ENCODE measurements at places on chromosomes 5 and 9. TPM values are rescaled to one million over a fixed set of nuclear protein-coding genes. Genes with fewer than 3 reads are reported as not detected.
A peak's percentile ranks its signal among the peaks of the same experiment; 100 is the strongest.

The TPM2 gene
- total RNA-seq: 36.9 TPM

The SPATA6L gene
- 1.0 TPM for total RNA-seq

The GPR151 gene
- not detected for total RNA-seq

The SV2C gene
- 0.03 TPM for total RNA-seq

The PCDHB8 gene
- total RNA-seq: not detected

The LVRN gene
- total RNA-seq: not detected

The GDA gene
- not detected for total RNA-seq

The HRH2 gene
- total RNA-seq: 29.0 TPM

DNA sequence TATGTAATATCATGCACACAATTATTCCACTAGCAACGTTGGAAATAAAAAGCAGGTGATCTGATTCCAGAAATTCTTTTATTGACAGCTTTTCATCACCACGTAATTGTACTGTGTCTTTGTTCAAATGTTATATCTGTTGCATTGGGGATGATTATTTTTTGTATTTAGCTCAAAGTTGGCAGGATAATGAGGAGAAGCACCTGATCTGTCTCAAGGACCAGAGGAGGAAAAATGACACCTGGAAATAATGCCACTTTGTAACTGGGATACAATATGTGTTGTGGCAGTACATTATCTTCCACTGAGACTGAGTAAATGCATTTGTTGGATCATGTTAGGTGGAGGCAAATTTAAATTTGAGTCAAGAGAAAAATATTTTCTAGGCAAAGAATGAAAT lies 1298.8 kb upstream of the CDH6 start:
- H3K4me1 ChIP-seq: no peaks in the 10 kb centered on the region
- no peak overlapping the region for H3K4me3 ChIP-seq
- no peak overlapping the region for H3K27ac ChIP-seq

DNA sequence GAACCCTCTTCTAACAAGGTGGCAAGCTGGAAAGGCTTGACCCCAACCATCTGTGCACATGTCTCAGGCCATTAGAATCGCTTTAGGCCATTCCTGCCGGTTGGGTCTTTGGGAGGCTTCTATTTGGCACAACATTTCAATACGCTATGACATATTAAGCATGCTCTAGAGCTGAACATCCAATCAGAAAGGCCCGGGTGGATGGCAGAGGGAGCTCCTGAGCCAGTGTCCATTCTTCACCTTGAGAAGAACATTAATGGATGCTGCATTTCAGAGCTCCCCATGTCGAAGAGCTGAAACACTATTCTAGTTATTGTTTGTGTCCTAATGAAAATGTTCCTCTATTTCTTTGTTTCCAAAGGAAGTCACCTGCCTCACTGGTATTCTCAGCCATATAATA lies 12.8 kb downstream of the SPATA9 start:
- H3K27me3 ChIP-seq: peaks cover 6% of the 10 kb centered on the region
- H3K4me3 ChIP-seq: no peak overlapping the region
- H3K4me1 ChIP-seq: peaks cover 2% of the 10 kb centered on the region
- H3K27ac ChIP-seq: no peak overlapping the region
- DNase-seq: no peak
- no peaks in the 10 kb centered on the region for H3K36me3 ChIP-seq

- no peak overlapping the region for H3K27ac ChIP-seq
- no peaks in the 10 kb centered on the region for H3K27me3 ChIP-seq
- no peaks in the 10 kb centered on the region for H3K36me3 ChIP-seq
- DNase-seq: no peak
- no peak overlapping the region for H3K4me3 ChIP-seq
Measured at GRCh38 chr5:9953691-9954090, 296.0 kb downstream of the ATPSCKMT start.

DNA sequence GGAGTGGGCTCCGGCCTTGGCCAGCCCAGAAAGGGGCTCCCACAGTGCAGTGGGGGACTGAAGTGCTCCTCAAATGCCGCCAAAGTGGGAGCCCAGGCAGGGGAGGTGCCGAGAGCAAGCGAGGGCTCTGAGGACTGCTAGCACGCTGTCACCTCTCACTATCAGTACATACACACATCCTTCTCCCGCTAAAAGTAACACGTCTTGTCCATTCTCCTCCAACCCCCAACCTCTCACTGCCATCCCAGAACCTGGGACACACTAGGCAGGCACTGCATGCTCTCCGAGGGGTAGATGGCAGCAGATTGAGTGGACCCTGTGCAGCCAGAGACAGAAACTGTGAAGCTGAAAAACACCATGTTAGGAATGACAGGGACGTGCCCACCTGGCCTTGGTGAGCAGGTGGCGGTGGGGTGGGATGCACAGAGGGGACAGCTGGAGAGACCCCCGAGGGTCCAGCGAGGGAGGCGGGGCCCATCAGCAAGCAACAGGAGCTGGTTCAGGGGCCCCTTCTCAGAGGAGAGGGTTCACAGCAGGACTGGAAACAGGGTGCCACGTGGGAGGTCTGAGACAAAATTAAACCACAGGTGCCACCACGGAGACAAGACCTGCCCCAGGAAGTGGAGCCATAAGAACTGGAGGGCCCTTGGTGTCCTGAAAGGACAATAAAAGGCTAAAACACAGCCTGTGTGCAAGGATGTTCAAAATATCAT lies 16.9 kb downstream of the SEMA4D start:
- H3K27ac ChIP-seq: peak overlapping the region; percentile 93
- DNase-seq: no peak
- H3K4me1 ChIP-seq: peaks cover 87% of the 10 kb centered on the region
- H3K4me3 ChIP-seq: peak overlapping the region; percentile 86
- H3K36me3 ChIP-seq: peaks cover 63% of the 10 kb centered on the region
- H3K27me3 ChIP-seq: no peaks in the 10 kb centered on the region

- H3K4me3 ChIP-seq: no peak overlapping the region
- no peaks in the 10 kb centered on the region for H3K4me1 ChIP-seq
- DNase-seq: no peak
- H3K36me3 ChIP-seq: no peaks in the 10 kb centered on the region
- no peak overlapping the region for H3K27ac ChIP-seq
Measured at GRCh38 chr9:116342061-116342460, 188.5 kb downstream of the PAPPA start.

- no peak overlapping the region for H3K4me3 ChIP-seq
- no peaks in the 10 kb centered on the region for H3K27me3 ChIP-seq
Measured at GRCh38 chr5:79481574-79481973, 32.4 kb downstream of the HOMER1 start.

DNA sequence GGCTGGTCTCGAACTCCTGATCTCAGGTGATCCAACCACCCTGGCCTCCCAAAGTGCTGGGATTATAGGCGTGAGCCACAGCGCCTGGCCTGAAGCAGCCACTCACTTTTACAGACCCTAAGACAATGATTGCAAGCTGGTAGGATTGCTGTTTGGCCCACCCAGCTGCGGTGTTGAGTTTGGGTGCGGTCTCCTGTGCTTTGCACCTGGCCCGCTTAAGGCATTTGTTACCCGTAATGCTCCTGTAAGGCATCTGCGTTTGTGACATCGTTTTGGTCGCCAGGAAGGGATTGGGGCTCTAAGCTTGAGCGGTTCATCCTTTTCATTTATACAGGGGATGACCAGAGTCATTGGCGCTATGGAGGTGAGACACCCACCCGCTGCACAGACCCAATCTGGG lies 1.5 kb downstream of the CA9 start:
- peaks cover 30% of the 10 kb centered on the region for H3K27me3 ChIP-seq
- H3K4me3 ChIP-seq: peak overlapping the region; percentile 76
- peak overlapping the region; percentile 25 for H3K27ac ChIP-seq
- no peaks in the 10 kb centered on the region for H3K36me3 ChIP-seq

GRCh38 chr5:107395632-107396350 lies 274.9 kb downstream of the EFNA5 start:
- H3K4me3 ChIP-seq: no peak overlapping the region
- peaks cover 13% of the 10 kb centered on the region for H3K27me3 ChIP-seq
- H3K4me1 ChIP-seq: no peaks in the 10 kb centered on the region
- no peak overlapping the region for H3K27ac ChIP-seq
- H3K36me3 ChIP-seq: no peaks in the 10 kb centered on the region

DNA sequence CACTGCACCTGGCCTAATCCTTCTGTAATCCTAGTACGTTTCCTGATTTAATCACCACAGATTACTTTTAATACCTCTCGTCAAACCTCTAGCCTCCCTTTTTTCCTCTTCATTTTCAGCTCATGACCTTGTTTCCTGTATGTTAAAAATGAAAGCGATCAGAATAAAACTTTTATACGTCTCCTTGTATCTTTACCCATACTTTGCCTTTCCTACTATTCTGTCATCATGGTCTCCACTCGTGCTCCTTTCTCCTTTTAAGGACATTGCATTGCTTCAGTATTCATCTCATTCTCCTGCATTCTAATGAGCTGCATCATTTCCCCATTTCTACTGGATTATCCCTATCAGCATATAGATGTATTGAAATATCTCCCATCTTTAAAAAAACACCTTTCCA lies 8.5 kb downstream of the CDC42SE2 start:
- peaks cover 23% of the 10 kb centered on the region for H3K36me3 ChIP-seq
- peak overlapping the region; percentile 91 for H3K27ac ChIP-seq
- H3K27me3 ChIP-seq: no peaks in the 10 kb centered on the region
- H3K4me3 ChIP-seq: peak overlapping the region; percentile 82
- peaks cover 56% of the 10 kb centered on the region for H3K4me1 ChIP-seq
- no peak for DNase-seq

- DNase-seq: no peak
- H3K27me3 ChIP-seq: peaks cover 23% of the 10 kb centered on the region
- no peak overlapping the region for H3K4me3 ChIP-seq
- peaks cover 4% of the 10 kb centered on the region for H3K4me1 ChIP-seq
Measured at GRCh38 chr9:36164372-36164771, 4.8 kb upstream of the CCIN start.

DNA sequence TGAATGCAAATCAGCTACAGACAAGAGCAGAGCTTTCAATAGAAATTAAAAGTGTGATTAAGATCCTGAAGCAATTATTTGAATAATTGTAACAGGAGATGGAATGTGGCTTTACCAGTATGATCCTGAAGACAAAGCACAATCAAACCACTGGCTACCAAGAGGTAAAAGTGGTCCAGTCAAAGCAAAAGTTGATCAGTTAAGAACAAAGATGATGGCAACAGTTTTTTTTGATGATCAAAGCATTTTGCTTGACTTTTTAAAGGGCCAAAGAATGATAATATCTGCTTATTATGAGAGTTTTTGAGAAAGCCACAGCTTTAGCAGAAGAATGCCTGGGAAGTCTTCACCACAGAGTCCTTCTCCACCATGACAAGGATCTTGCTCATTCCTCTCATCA lies 409.2 kb downstream of the CSNK1G3 start:
- no peaks in the 10 kb centered on the region for H3K27me3 ChIP-seq
- H3K4me3 ChIP-seq: no peak overlapping the region
- no peak for DNase-seq
- H3K27ac ChIP-seq: no peak overlapping the region
- H3K36me3 ChIP-seq: no peaks in the 10 kb centered on the region

- H3K36me3 ChIP-seq: no peaks in the 10 kb centered on the region
- peaks cover 1% of the 10 kb centered on the region for H3K4me1 ChIP-seq
- no peak overlapping the region for H3K4me3 ChIP-seq
- peaks cover 2% of the 10 kb centered on the region for H3K27me3 ChIP-seq
- DNase-seq: no peak
- no peak overlapping the region for H3K27ac ChIP-seq
Measured at GRCh38 chr5:77816686-77817085, 40.5 kb upstream of the TBCA start.

- H3K4me3 ChIP-seq: no peak overlapping the region
- H3K36me3 ChIP-seq: no peaks in the 10 kb centered on the region
- no peaks in the 10 kb centered on the region for H3K4me1 ChIP-seq
- H3K27me3 ChIP-seq: peaks cover 2% of the 10 kb centered on the region
Measured at GRCh38 chr5:149388498-149389190, 9.6 kb upstream of the IL17B start.

- peaks cover 16% of the 10 kb centered on the region for H3K27me3 ChIP-seq
- H3K4me3 ChIP-seq: no peak overlapping the region
- no peak overlapping the region for H3K27ac ChIP-seq
- no peak for DNase-seq
- H3K4me1 ChIP-seq: no peaks in the 10 kb centered on the region
- H3K36me3 ChIP-seq: no peaks in the 10 kb centered on the region
Measured at GRCh38 chr5:139863361-139863760, 67.8 kb downstream of the PSD2 start.

DNA sequence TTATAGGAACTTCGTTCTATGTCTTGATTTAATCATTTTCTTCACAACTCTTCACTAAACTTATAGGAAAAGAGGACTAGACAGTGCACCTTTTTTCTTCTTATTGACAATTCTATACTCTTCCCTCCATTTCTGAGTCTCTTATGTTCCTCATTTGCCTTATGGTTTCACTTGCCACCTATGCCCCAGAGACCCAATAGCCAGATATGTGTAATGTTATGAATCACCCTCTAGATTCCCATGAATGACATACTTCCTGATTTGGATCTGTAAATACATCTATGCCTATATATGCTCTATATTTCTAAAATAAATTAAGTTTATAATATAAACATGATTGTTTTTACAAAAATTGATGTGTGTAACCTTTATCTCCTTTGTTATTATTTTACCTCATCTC lies 514.1 kb upstream of the MEF2C start:
- H3K27ac ChIP-seq: no peak overlapping the region
- no peak overlapping the region for H3K4me3 ChIP-seq
- no peaks in the 10 kb centered on the region for H3K27me3 ChIP-seq

GRCh38 chr9:135610290-135611141 lies 28.8 kb downstream of the GLT6D1 start:
- H3K27me3 ChIP-seq: peaks cover 3% of the 10 kb centered on the region
- H3K4me3 ChIP-seq: no peak overlapping the region
- no peaks in the 10 kb centered on the region for H3K4me1 ChIP-seq
- no peak overlapping the region for H3K27ac ChIP-seq
- DNase-seq: no peak

GRCh38 chr5:88944751-88945531 lies 62.0 kb upstream of the MEF2C start:
- no peak for DNase-seq
- no peaks in the 10 kb centered on the region for H3K4me1 ChIP-seq
- peaks cover 5% of the 10 kb centered on the region for H3K27me3 ChIP-seq
- no peaks in the 10 kb centered on the region for H3K36me3 ChIP-seq
- H3K27ac ChIP-seq: no peak overlapping the region

- no peak for DNase-seq
- H3K27ac ChIP-seq: no peak overlapping the region
- no peaks in the 10 kb centered on the region for H3K4me1 ChIP-seq
- H3K27me3 ChIP-seq: peaks cover 23% of the 10 kb centered on the region
- no peaks in the 10 kb centered on the region for H3K36me3 ChIP-seq
- H3K4me3 ChIP-seq: no peak overlapping the region
Measured at GRCh38 chr9:76732341-76732958, 31.8 kb upstream of the PCA3 start.

- H3K27ac ChIP-seq: no peak overlapping the region
- no peaks in the 10 kb centered on the region for H3K27me3 ChIP-seq
- H3K36me3 ChIP-seq: no peaks in the 10 kb centered on the region
- no peaks in the 10 kb centered on the region for H3K4me1 ChIP-seq
- no peak for DNase-seq
- no peak overlapping the region for H3K4me3 ChIP-seq
Measured at GRCh38 chr5:33091571-33092363, 349.0 kb upstream of the TARS1 start.

DNA sequence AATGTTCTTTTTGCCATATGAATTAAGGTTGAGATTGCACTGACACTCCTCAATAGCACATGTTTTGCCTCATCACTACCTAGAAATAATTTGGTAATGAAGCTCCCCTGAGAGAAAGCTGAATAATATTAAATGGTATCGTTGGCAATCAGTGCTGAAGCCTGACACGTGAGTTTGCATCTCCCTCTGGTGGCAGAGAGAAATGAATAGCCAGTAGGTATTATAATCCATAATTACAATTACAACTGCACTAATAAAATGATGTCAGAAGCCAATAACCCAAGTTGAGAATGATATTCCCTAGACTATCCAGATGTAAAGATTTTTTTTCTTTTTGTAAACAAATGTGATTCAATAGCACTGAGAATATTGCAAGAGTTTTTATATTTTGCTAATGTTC lies 700.3 kb downstream of the PTPRD start:
- H3K4me3 ChIP-seq: no peak overlapping the region
- no peaks in the 10 kb centered on the region for H3K4me1 ChIP-seq
- H3K27me3 ChIP-seq: no peaks in the 10 kb centered on the region
- no peaks in the 10 kb centered on the region for H3K36me3 ChIP-seq
